Brain microvascular endothelial cell (primary cell): ENCODE measurements at places on chromosomes 5 and 9.

DNA sequence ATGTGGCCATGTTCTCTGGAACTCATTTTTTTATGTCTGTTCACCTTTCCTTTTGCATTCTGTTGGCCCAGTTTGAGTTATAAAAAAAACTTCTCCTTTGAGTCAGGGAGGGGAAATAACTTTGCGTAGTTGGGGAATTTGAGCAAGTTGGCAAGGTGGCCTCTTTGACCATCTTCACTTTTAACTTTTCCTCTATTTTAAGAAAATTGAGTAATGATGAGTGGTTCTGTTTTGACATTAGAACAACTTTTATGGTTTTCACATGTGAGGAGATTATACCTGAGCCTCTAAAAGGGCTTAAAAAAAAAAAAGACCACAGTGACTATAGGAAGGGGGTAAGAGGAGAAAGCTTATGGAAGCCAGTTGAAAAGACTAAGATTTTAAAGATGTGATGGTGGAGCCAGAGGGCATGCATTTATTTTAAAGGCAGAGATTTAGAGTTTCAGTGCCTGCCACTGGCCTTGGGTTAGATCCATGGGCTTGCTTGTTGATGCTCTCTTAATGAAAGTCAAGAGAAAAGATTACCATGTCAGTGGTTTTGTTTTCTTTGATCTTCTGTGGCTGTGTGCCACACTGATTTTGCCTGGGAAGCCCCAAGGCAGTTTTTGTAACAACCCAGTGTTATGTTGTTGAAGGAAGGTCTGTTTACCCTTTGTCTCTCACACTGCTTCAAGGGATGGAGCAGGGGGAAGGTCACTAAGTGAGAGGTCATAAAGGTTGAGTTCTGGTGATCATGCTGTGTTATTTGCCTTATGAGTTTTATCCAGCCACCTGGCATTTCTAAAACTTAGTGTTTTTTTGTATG is 219.7 kb upstream of the CD180 start:
- no peak for DNase-seq

GRCh38 chr5:31449174-31449573 is 82.7 kb downstream of the DROSHA start:
- DNase-seq = peak; percentile 7

GRCh38 chr5:56763182-56763581 is 52.2 kb upstream of the MAP3K1 start:
- no peak for DNase-seq

- DNase-seq = no peak
These were observed 13.2 kb upstream of the SLC25A48 start for GRCh38 chr5:135821061-135821801.

- DNase-seq = no peak
These were observed 49.2 kb upstream of the PPP1R2B start for GRCh38 chr5:156800929-156801328.

- DNase-seq = no peak
These were observed 5.4 kb downstream of the IL7R start for GRCh38 chr5:35862126-35862525.

GRCh38 chr9:89739511-89739910 is 134.7 kb downstream of the GADD45G start:
- DNase-seq = no peak

DNA sequence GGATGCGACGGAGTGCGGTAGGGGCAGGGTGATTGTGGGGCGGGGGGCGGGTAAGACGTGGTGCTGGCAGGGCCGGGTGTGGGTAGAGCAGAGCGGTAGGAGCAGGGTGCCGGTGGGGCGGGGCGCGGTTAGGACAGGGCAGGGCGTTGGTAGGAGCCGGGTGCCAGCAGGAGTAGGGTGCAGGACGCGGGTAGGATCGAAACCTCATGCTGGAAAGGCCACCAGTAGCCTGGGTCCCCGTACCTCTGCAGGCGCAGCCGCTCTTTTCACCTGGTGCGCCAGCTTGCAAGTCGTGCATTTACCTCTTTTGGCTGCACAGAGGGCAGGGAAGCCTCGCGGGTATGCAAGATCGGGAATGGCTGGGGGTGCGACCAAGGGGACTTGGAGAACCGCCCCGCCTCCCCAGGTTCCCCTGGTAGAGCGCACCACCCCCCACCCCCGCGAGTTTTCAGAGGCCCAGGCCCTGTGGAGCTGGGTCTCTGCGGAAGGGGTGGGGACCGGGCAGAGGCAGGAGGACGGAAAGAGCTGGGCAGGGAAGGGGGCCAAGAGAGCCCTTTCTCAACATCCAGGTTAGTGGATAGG is 104.8 kb upstream of the SIMC1 start:
- DNase-seq = no peak

DNA sequence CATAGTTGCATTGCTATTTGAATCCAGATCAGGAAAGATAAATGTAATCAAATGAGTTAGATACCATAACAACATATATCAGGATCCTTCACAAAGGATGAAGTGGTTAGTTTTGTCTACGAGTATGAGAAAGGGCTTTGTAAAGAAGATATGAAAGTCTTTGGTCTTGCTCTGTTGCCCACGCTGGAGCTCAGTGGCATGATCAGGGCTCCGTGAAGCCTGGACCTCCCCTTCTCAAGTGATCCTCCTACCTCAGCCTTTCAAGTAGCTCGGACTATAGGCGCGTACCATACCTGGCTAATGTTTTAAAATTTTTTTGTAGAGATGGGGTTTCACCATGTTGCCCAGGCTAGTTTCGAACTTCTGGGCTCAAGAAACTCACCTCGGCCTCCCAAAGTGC is 1.8 kb downstream of the SMC5 start:
- DNase-seq = no peak

DNA sequence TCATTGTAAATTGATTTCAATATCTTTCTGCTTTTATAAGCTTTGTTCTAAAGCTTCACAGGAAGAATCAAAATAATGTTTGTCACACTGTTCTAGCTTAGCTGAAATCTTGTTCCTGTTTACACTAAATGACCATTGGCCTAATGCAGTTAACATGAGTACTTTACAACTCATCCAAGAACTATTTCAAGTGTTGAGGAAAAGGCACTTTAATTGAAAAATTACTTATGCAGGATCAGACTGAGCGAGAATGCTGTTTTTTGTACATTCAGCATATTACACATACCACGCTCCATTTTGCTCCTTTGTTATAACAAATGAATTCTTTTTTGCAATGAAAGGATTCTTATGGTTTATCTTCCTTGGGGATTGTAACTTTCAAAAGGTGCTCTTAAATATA is 22.4 kb upstream of the SMIM15 start:
- no peak for DNase-seq

GRCh38 chr5:124262991-124263571 is 483.4 kb downstream of the ZNF608 start:
- no peak for DNase-seq

- DNase-seq = peak; percentile 17
These were observed 22.9 kb downstream of the DNAH5 start for GRCh38 chr5:13921578-13921977.

GRCh38 chr5:140216478-140217074 is 41.6 kb downstream of the CYSTM1 start:
- no peak for DNase-seq

GRCh38 chr5:180127682-180128670 is 56.4 kb upstream of the RNF130 start:
- no peak for DNase-seq

DNA sequence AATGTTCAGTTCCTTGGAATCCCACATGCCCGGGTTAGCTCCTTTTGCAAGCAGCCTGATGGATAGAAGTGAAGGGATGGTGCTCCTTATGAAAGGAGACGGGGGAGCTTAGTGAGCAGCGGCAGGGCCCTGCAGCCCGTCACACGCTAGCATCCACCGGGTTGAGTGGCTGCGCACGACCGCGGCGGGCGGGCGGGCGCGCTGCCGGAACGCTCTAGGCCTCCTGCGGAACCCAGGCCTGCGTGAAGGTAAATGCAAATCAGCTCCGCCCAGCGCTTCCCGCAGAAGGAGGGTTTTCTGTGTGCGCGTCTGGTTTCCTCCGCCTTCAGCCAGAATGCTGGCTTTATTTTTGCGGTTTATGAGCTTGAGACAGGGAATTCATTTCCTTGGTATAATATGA is 19.8 kb downstream of the IL12B start:
- peak; percentile 13 for DNase-seq

- no peak for DNase-seq
These were observed 49.1 kb upstream of the TEK start for GRCh38 chr9:27059907-27060306.

- DNase-seq = no peak
These were observed 4.8 kb downstream of the IRF1 start for GRCh38 chr5:132485641-132486317.

GRCh38 chr5:59528202-59528862 is 365.2 kb downstream of the PDE4D start:
- DNase-seq = no peak
